ENCODE measurements at places on chromosomes 3 and 15. TPM values are rescaled to one million over a fixed set of nuclear protein-coding genes. Genes with fewer than 3 reads are reported as not detected.

Gene FAM43A
- 26.0 TPM for total RNA-seq

Gene CCR3
- total RNA-seq = not detected

Gene FOXL2
- total RNA-seq = not detected

Gene ROBO2
- total RNA-seq = 2.7 TPM

Gene KNG1
- not detected for total RNA-seq

Gene CHCHD6
- 34.1 TPM for total RNA-seq

Gene SSUH2
- total RNA-seq = 10.6 TPM

Gene CCDC39
- total RNA-seq = not detected

Gene WDR5B
- total RNA-seq = 3.5 TPM

Gene CPN2
- not detected for total RNA-seq

Gene SPATA12
- total RNA-seq = not detected

Gene ACKR2
- not detected for total RNA-seq
